Stimulated activated naive CD8-positive, alpha-beta T cell treated with anti-CD3 and anti-CD28 coated beads, Interleukin-15, amount 100 ng/mL, for 72 hours (primary cell): ENCODE measurements at places on chromosomes 13 and 19.

- peak; percentile 94 for DNase-seq
These were observed 3.6 kb downstream of the PRMT1 start for GRCh38 chr19:49680421-49681351.

GRCh38 chr13:106599875-106600797 lies 32.2 kb upstream of the ARGLU1 start:
- no peak for DNase-seq

DNA sequence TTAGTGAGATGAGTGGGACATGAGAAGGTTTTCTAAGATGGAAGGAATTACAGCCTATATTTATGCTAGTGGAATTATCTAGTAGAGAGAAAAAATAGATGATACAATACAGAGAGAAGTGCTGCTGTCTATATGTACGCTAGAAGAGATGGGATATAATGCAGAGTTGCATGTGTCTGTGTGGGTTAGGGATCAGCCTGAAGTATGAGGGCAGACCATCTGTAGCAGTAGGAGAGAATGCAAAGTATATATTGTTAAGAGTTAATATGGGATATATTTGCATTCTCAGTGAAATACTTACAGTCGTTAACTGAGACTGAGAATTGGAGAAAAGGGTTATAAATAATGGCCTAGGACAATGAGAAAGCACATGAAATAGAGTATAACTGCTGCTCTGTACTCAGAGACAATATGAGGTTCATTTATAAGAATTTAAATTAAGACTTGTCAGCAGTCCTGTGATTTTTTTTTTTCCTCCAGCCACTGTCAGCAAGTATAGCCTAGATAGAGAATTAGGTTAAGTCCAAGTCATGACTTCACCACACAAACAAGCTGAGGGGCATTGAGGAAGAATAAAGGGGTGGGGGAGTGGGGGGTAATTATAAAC lies 77.8 kb downstream of the SLITRK1 start:
- DNase-seq: no peak

DNA sequence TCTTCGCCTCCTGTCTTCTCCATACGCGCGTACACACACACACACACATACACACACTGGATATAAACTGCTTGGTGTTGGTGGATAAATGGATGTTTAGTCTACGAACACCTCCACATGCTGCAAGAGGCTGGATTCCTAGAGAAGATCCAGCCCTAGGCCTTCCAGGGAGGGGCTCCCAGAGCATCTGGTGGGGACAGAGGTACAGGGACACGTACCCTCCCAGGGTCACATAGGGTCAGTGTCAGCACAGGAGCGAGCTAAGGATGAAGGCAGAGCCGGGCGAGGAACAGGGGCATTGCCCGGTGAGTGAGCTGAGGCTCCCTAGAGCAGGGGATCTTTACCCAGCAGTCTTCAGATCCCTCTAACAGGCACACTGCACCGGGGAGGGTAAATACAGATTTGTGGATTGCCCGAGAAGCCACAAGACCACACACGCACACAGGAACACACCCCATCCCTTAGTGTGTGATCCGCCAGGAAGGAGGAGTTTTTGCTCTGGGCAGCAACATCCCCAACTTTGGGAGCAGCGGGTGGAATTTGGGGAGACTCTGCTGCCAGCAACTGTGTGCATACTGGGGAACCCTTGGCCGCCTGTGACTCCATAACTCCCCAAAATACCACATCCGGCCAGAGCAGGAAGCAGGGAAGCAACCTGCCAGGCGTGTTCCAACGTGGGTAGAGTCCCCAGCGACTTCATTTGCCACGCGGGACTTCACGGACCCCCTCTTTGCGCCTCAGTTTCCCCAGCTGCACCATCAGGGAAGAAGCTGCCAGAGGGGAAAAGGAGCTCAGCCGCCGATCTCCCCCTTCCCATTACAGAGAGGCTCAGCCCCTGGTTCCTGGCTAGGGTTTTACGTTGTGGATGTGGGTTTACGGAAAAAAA lies 5.8 kb upstream of the TLE2 start:
- no peak for DNase-seq

DNA sequence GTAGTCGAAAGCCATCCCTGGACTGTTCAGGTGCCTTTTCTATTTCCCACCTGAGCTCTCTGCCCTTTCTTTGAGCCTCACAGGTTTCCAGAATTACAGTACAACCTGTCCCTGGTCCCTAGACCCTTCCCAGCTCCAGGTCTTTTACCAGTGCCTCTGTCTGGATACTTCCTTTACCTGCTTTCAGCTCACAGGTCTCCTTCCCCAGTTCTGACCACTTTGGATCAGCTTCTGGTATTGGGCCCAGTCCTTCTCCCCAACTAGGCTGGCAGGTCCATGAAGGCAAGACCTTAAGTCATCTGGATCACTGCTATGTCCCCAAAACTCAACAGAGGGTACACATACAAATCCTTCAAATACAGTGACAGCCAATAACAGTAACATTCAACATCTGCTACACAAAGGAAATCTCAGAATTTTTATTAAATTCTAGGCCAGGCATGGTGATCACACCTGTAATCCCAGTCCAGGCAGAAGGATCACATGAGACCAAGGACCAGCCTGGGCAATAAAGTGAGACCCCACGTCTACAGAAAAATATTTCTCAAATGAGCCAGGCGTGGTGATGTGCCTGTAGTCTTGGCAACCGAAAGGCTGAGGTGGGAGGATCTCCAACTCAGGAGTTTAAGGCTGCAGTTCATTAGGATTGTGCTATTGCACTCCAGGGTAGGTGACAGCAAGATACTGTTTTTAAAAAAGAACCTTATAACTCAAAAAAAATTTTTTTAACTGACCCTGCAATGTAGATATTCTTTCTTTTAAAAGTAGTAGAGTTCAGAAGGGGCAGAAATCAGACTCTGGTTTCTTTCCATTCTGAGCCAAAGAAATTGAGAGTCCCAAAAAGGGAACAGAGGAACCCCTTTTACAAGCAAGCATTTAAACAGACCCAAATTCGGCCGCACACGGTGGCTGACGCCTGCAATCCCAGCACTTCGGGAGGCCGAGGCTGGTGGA lies 1.3 kb downstream of the RPS16 start:
- DNase-seq: no peak

DNA sequence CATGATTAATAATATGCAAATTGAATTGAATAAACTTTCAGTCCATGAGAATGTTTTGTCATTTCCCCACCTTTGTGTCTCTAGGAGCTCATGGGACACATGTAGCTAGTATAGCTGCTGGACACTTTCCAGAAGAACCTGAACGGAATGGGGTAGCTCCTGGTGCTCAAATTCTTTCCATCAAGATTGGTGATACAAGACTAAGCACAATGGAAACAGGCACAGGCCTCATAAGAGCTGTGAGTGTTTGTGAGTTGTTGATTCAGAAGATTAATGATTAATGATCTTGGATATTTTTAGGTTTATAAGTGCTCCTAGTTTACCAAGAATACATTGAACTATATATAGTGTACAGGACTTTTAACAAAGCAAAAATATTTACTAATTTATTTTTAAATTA lies 30.1 kb downstream of the TPP2 start:
- no peak for DNase-seq

- no peak for DNase-seq
These were observed 17.3 kb upstream of the SMIM17 start for GRCh38 chr19:56625708-56626107.

DNA sequence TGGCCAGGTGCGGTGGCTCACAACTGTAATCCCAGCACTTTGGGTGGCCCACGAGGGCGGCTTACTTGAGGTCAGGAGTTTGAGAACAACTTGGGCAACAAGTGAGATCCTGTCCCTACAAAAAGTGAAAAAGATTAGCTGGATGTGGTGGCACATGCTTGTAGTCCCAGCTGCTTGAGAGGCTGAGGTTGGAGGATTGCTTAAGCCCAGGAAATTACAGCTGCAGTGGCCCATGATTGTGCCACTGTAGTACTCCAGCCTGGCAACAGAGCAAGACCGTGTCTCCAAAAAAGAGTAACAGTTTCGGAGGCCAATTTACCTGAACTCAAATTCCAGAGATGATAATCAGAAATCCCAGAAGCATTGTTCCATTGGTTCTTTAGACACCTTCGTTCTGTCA lies 4.4 kb downstream of the ZNF473 start:
- no peak for DNase-seq

DNA sequence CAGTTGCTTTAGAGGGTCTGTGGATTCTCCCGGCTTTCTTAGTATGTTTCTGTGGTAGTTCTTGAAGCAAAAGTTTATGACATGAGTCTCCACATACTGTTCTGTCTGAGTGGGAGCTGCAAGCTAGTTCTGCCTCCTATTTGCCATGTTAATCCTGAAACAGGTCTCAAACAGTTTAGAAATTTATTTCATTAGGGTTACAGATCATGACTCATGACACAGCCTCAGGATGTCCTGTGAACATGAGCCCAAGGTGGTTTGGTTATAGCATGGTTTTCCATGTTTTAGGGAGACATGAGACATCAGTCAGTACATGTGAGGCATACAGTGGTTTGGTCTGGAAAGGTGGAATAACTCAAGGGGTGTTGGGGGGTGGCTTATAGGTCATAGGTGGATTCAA lies 77.5 kb downstream of the FNDC3A start:
- DNase-seq: no peak

- DNase-seq: no peak
These were observed 15.4 kb downstream of the TNFAIP8L1 start for GRCh38 chr19:4654437-4655361.

GRCh38 chr19:39557811-39558623 lies 18.1 kb upstream of the EID2 start:
- no peak for DNase-seq

DNA sequence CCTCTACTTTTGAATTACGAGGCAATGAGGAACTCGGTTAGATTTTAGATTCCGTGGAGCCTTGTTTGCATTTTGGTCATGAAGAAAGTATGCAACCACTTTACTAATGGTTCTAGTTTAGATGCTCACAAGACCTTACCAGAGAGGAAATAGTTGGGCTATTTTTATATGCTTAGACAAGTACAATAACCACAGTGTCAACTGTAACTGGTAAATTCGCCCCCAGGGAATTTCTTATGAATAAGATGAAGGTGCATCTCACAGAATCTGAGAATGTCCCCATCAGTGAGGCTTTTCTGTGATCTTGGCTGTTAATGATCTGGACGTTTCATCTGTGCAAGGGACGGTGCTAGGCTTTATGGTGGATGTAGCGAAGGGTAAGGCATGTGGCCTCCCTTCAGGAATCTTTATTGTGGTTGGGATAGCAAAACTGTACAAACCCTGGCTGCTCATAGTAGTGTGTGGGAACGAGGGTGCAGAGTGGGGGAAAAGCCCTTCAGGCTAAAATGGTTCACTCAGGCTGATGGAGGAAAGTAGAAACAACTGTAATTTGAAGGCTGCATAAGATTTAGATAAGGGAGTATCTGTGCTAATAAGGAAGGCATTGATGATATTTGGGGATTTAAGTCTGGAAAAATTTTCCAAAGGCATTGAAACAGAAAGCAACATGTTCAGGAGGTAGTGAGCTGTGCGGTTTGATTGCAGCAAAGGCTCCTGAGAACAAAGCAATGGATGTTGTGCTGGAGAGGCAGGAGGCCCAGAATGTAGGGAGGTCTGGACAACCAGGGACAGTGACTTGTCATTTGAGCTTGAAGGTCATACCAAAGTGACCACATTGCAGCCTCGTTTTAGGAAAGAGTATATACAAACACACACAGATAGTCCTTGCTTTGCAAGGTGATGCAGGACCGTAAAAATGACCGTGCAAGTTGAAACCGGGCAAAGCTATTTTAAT lies 28.4 kb downstream of the UBAC2 start:
- DNase-seq: no peak

GRCh38 chr19:16338470-16339360 lies 14.1 kb downstream of the KLF2 start:
- peak; percentile 59 for DNase-seq

DNA sequence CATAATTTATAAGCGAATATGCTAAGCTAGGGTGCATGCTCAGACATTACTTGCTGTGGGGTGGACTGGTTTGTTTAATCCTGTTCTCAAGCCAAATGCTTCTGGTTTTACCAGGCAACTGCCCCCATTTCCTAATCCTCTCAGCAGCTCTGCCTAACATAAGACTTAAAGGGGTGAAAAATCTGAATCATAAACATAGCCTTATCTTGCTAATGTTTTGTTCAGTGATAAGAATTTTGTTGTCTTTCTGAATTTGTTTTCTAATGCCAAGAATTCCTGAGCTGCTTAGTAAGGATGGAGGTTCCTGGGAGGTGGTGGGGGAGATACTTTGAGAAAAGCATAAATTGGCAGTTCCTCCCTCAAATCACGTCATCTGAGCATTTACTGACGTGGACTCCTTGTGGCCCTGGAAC lies 42.7 kb downstream of the ING1 start:
- DNase-seq: no peak

- no peak for DNase-seq
These were observed 6.7 kb upstream of the PCDH17 start for GRCh38 chr13:57624565-57625435.

- DNase-seq: no peak
These were observed 61.8 kb downstream of the RAB20 start for GRCh38 chr13:110499621-110500281.

DNA sequence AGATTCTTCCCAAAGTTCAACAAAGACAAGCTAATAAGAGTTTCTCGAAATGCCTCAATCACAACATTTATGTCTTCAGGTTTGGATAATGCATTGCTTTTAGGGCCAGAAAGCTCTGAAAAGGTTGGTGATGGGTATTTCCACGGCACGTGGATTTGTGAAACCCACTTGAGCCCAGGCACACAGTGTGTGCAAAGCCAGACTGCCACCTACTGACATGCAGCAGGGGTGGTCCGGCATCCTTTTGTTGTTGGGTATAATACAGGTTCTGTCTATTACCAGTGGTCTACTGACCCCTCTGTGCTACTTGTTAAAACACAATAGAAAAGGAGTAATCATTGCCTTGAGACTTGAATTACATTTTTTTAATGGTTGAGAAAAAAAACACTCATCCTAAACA lies 225.6 kb downstream of the RAP2A start:
- DNase-seq: no peak

DNA sequence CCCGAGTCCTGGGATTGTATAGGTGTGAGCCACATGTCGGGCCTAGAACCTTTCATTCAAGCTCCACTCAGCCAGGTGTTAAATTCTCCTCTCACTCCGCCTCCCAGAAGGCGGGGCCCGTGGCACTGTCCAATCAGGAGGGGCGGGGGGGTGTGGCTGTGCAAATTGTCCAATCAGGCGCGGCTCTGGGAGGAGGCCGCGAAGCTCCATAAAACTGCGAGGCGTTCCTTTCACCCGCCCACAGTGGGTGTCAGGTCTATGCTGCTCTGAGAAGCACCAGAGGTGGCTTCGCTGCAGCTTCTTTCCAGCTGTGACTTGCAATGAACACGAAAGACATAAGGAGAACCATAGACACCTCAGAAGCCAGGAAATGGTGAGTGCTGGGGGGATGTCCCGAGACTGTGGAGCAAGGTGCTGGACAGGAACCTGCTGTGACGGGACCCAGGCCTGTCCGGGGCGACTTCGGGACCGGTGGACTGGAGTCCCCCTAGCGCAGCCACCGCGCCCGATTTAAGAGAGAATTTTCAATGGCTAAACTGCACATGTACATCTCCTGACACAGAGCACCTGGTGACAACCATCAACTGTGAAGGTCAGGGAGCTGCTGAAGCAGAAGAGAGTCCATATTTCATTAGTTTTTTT lies 3.0 kb upstream of the ZNF136 start:
- DNase-seq: no peak

- DNase-seq: no peak
These were observed 291.1 kb upstream of the ARGLU1 start for GRCh38 chr13:106858903-106859532.

GRCh38 chr13:89057862-89058261 lies 1386.7 kb downstream of the SLITRK5 start:
- no peak for DNase-seq
